Stimulated activated CD8-positive, alpha-beta memory T cell treated with anti-CD3 and anti-CD28 coated beads, Interleukin-7, amount 100 ng/mL, for 4 hours (primary cell): ENCODE measurements at places on chromosomes 4 and X.

DNA sequence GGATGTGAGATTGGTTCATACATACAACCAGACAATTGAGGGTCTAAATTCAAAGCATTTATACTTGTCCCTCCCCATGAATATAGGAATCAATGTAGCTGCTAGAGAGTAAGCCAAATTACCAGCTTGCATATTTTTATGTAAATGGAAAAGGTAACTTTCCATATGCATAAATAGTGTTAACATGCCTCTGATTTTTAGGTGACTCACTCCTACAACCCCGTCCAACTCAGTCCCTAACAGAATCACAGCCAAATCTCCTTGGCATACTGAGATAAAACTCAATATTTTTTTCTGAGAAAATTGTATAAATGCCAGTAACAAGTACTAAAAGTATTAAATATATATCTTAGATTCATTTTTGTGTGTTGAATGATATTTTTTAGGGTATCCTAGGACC lies 67.2 kb downstream of the INPP4B start:
- no peak for DNase-seq

- DNase-seq = no peak
Measured at GRCh38 chrX:18692541-18692940, 14.9 kb upstream of the PPEF1 start.

GRCh38 chrX:39513836-39514235 lies 583.9 kb downstream of the BCOR start:
- DNase-seq = no peak

GRCh38 chr4:64341711-64342110 lies 67.5 kb downstream of the TECRL start:
- no peak for DNase-seq

DNA sequence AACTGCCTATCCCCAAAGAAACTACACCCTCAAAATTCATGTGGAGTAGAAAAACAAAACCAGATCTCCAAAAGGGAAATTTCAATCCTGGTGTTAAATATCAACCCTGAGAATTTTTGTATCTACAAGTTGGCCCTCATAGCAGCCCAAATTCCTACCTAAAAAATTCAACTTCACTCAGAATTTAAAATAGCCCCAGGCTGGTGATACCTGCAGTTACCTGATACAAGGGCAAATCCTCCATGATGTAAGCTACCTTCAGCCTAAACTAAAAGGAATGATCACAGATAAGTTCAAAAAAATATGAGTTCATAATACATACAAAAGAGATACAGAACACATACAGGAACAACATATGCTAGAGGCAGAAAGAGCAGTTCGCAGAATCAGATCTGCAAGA lies 138.4 kb downstream of the HNRNPD start:
- DNase-seq = no peak

GRCh38 chrX:3026074-3026815 lies 15.0 kb upstream of the ARSF start:
- no peak for DNase-seq
